Gastroesophageal sphincter (tissue), 4 donors: ENCODE measurements at places on chromosomes 5 and 9.
A peak's percentile ranks its signal among the peaks of the same experiment; 100 is the strongest.

DNA sequence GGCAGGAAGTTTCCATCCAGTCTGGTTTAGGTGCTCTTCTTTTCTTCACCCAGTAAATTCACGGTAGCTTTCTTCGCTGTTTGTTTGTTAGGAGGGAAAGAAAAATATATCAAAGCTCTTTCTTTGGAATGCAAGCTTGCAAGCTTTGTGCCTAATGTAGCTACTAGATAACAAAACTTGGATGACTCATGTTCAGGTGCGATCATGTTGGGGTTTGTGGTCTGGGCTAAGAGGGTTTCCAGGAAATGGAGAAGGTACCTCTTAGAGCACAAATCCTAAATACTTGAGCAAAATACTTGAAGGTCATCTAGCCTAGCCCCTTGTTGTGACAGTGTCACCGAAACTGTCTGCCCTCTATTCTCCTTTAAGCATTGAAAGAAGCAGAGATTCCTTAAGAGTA is 17.7 kb downstream of the SRP19 start:
- no peak for ATAC-seq

- ATAC-seq, result no peak
Observed at GRCh38 chr9:132042324-132042723, 37.3 kb downstream of the MED27 start.

- no peak for ATAC-seq
Observed at GRCh38 chr5:156655732-156656131, 194.4 kb upstream of the PPP1R2B start.

GRCh38 chr9:4665357-4665756 is 923 bp downstream of the SPATA6L start:
- ATAC-seq, result peak; percentile 26

GRCh38 chr9:132809677-132810271 is 68.3 kb downstream of the AK8 start:
- ATAC-seq, result no peak

DNA sequence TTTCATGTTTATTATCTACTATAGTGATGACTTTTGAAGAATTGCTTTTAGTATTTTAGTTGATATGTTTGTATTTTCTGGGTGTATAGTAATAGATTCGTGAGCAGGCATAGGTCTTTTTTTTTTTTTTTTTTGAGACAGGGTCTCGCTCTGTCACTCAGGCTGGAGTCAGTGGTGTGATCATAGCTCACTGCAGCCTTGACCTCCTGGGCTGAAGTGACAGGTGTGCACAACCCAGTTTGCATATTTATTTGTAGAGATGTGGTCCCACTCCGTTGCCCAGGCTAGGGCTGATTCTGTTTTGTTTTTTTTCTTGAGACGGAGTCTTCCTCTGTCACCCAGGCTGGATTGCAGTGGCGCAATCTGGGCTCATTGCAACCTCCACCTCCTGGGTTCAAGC is 11.9 kb downstream of the ERBIN start:
- ATAC-seq, result no peak

- ATAC-seq, result no peak
Observed at GRCh38 chr9:16848179-16848578, 22.3 kb downstream of the BNC2 start.

GRCh38 chr5:127909066-127909465 is 174.5 kb upstream of the SLC12A2 start:
- no peak for ATAC-seq

DNA sequence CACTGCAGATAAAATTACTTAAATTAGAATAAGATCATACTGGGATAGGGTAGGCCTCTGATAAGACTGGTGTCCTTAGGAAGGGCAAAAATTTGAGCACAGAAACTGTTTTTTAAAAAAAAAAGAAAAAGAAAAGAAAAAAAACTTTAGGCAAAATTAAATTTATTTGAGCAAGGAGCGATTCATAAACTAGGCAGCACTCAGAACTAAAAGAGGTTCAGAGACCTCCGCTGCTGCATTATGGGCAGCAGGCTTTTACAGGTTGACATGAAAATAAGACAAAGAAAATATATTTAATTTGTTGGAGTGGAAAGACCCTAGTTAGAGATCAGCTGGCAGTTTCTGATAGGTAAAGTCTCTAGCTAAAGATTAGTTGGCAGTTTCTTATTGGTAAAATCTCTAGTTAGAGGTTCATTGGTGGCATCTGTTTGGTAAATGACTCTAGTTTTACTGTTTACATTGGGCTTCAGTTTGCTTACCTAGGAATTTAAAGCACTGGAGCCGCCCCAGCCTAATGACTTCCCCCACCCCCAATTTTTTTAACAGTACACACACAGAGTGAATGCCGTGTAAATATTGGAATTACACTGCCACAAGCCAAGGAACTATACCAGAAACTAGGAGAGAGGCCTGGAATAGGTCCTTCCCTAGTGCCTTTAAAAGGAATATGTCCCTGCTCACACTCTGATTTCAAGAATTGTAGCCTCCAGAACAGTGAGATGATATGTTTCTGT is 4.5 kb upstream of the PLPP6 start:
- ATAC-seq, result no peak

- ATAC-seq, result no peak
Observed at GRCh38 chr5:128757196-128757959, 207.9 kb upstream of the SLC27A6 start.

DNA sequence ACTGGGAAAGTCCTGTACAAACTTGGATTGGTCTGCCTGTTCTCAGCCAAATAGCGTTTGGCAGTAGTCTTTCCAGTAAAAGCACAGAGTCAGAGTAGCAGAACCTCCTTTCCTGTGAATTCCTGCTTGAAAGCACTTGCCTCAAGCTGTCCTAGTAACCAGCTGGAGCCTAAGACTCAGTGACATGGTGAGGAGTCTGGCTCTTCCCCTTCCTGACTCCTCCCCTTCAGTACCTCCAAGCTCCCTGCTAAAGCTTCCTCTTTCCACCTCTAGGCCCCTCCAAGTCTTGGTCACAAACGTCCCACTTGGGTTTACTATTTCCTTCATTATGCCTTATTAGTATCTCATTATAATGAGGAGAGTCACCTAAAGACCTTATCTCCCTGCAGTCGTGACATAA is 21.4 kb upstream of the FAM81B start:
- ATAC-seq, result no peak

DNA sequence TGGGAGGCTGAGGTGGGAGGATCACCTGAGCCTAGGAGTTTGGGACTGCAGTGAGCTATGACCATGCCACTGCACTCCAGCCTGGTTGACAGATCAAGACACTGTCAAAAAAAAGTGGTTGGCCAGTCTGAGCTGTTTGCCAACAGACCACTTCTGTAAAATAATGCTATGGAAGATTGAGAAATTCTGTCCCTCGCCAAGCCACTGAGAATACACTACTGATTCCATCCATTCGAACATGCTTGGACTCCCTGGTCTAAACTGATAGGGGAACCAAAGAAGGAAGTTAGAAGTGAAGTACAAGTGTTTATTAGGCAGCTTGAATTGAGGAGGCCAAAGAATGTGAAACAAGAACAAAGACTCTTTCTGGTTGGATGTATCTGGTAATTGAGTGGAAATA is 27.2 kb downstream of the ENC1 start:
- no peak for ATAC-seq

GRCh38 chr5:167694325-167695147 is 596.9 kb upstream of the WWC1 start:
- ATAC-seq, result no peak

DNA sequence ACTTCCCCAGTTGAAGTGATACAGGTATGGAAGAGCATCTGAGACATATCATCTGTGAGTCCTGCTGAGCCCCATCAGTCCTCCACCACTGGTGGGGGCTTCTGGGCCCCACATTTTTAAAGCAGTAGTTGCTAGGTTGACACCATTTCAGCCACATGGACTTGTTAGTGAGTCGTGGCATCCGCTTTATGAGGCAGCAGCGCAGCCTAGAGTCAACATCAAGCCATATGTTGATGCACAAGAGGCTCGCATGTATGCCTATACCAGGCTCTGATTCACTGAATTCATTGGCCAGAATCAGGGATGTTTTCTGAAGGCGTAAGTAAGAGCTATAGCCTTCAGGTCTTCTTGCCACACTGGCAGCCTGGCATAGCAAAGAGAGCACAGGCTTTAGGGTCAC is 26.8 kb downstream of the ZNF346 start:
- no peak for ATAC-seq

DNA sequence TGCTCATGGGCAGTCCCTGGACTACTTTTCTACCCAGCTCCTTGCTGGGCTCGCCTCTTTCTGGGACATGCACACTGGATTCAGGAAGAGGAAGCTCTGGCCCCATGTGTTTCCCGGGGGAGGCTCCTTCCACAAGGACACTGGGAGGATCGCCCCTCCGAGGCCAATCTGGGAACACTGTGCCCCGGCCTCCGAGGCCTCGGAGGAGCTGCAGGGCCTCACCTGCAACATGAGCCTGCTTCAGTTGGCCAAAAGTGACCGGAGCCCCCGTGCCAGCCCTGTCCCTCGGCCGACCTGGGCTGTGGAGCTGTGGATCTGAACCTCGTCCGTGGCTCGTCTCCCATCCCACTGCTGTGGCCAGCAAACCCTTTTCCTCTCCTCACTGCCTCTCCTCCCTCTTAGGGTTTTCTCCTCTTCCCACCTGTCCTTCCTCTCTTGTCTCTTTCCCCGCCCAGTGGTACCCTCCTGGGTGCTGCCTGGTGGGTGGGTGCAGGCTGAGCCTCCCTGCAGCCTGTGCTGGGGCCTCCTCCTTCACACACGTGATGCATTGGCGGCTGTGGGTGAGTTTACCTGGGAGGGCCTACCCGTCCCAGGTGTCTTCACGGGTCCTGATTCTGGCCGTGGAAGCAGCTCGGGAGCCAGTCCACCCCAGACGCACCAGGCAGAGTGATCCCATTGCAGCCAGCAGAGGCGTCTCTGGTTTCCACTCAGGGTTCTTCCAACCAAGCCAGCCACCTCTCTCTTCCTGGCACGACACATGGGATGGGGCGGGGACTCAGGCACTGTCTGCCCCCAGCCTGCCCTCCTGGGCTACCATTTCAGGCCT is 241.8 kb downstream of the CACNA1B start:
- no peak for ATAC-seq

DNA sequence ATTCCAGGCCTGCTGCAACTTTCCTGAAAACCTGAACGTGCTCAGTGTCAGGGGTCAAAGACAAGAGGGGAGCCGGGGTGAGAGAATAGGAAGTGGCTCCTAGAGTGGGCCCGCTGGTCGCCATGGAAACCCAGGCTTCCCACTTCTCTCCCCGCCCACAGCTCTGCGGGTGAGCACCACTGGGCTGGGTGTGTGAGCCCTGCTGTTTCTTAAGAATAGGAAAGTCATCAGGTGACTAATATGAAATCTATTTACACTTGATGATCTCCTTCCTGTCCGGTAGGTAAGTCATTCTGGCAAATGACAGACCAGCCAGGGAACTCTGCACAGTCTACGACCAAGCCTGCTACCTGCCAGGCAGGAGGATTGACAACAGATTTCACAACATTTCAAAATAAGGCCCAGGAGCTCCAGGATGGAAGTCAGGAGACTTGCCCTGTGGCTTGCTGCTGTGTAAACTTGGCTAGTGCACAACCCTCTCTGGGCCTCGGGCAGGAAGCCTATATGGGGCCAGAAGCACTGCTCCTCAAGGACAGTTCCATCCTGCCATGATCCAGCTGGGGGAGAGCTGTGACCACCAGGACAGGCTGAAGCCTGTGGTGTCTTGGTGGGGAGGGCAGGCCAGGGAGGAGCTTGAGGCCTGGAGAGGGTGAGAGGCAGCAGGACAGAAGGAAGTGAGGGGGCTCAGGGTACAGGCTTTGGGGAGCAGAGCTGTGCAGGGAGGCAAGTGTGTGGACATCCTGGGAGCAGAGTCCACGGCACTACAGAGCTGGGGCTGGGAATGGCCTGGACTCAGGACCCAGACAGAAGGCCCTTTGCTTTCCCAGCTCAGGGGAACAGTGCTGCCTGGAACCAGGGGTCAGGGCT is 60.6 kb downstream of the SHB start:
- peak; percentile 42 for ATAC-seq

DNA sequence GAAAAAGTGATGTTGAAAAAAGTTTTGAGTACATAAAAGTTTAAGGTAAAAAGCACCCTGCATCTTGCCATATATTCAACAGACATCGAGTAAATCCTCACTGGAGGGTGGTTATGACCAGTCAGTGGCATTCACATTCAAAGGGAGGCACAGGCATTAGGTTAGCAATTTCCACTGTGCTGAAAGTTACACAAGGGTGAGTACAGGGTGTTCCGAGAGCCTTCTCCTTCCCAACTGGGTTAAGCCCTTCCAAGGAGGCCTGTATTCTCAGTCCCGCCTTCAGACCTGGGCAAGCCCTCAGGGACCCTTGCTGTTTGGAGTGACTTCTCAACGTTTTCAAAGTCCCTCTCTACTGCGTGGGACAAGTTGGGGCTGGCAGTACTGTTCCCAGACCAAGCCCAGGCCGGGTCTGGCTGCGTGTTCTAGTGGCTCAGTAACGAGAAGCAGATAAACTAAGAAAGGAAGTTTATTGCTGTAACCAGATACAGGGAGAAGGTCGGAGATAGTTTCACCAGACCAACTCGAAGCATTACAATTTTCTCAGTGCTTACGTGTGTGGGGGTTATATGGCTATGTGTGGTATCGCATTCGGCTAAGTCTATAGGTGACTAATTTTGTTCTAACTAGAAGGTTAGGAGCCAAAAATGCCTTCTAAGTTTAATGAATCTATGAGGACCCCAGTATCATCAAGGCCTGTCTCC is 13.0 kb upstream of the SETX start:
- no peak for ATAC-seq

DNA sequence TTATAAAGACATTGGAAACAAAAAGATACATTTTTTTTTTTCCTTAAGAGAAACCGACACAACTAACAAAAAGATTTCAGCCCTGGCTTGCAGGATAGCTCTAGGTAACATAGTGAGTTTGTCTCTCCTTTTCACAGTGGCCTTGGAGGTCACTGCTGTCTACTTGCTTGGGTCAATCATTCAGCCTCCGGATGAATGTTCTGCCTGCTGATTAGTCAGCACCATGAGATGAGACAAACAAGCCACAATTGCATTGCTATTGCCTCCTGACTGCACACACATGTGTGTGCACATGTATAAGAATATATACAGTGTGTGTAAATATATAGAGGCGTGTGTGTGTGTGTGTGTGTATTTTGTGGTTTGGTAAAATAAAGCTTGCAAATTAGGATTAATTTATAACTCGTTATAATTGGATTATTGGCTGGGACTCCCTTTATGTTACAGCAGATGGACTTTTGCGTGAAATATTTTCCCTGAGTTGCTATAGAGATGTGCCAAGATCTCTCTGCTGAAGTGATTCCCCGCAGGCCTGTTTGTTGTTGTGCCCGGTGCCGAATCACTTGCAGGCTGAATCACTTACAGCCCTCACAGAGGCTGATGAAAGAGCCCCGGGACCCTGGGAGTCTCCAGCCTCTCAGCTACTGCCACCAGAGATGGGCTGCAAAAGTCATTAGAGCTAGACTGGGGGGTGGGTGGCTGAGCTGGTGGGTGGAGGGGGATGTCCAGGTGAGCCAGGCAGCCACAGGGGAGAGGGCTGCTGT is 161.2 kb downstream of the FGF18 start:
- ATAC-seq, result no peak

DNA sequence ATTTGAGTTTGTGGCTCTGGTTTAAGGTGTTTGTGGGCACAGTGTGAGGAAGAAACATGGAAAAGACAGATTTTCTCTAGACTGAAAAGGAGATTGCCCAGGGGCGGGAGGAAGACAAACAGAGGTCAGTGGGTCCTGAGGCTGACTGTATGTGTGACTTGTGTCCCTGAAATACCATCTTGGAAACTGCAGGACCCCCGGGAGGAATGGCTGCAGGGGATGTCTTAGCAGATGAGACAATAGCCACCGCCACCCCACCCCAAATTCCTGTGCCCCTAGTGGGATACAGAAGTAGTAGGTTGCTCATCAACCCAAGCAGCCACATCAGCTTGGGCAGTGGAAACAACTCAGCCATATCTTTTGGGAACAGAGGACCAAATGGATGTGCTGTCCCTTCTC is 1.7 kb upstream of the PSAT1 start:
- ATAC-seq, result no peak

- ATAC-seq, result no peak
Observed at GRCh38 chr5:125411744-125412560, 665.5 kb upstream of the ZNF608 start.
